Left ventricle myocardium inferior (tissue), 1 donor: ENCODE measurements at places on chromosomes 7 and 10. TPM values are rescaled to one million over a fixed set of nuclear protein-coding genes. Genes with fewer than 3 reads are reported as not detected.

- DNase-seq, result no peak
Measured at GRCh38 chr10:91597197-91597881, 35.5 kb downstream of the PPP1R3C start.

- no peak for DNase-seq
Measured at GRCh38 chr10:24340883-24341282, 131.9 kb downstream of the KIAA1217 start.

GRCh38 chr10:75115137-75115536 lies 3.7 kb downstream of the SAMD8 start:
- DNase-seq, result no peak

DNA sequence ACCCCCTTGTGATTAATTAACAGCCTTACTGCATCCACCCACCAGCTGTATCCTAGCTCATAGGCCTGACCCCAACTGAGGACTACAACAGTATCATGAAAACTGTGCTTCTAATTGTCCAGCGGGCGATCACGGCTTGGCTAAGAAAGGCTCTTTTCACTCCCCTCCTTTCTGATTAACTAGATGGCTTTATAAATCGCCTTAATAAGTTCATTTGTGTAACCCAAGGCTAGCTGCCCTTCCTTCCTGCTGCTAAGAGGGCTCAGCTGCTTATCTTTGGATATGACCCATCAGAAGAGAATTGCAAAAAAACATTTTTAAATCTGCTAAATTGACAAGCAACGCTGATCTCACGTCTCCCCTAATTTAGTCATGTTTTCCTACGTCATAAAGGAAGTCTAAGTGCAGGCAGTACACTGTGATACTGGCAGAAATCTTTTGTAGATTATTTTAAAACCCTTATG lies 163.0 kb upstream of the LAMB4 start:
- DNase-seq, result no peak

DNA sequence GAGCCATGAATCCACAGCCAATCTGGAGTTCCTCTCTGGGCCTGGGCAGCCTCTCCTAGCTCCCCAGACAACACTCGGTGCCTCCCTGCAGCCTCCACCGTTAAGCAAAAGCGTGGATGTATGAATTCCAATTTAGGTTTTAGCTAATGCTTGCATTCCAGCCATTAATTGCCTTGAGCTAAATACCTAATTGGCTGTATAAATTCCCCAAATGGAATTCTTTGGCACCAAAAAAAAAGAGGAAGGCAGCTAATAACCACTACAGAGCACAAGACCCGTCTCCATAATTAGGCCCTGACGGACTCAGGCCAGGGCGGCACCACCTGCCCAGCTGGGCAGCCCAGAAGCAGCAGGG lies 140.5 kb downstream of the PTPRN2 start:
- DNase-seq, result no peak

GRCh38 chr7:75689246-75690099 lies 49.3 kb downstream of the HIP1 start:
- no peak for DNase-seq

GRCh38 chr7:16586081-16586874 lies 59.3 kb downstream of the ANKMY2 start:
- DNase-seq, result no peak

GRCh38 chr10:71232089-71232998 lies 20.0 kb downstream of the UNC5B start:
- peak; percentile 84 for DNase-seq

DNA sequence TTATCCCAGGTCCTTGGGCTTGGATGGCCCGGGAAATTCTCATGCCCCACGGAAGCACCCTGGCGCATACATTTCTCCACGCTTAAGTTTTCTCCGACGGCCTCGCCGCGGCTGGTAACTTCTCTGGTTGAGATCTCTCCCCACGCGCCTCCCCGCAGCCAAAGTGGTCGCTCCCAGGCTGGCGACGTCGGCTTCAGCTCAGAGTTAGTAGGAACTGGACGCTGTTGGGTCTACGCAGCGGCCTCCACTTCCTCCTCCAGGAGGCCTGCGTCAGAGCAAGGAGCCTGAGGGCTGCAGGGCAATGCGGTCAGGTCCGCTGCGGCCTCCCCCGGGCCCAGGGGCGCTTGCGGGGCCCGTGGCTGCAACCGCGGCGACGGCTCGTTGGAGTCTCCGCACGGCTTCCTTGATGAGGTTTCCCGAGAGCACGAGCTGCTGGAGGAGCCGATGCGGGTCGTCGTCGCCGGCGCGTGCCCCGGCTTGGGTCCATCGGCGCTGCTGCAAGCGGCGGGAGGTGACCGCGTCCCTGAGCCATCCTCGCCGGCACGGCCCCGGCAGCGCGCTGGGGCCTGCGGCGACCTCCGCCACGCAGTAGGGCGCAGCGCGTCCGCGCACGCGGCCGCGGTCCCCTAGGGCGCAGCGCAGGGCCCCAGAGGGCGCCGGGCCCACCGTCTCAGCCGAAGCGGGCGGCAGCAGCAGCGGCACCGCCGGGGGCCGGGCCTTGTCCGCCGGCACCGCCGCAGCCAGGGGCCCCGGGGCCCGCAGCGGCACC lies 744 bp downstream of the FRAT2 start:
- peak; percentile 59 for DNase-seq

- DNase-seq, result no peak
Measured at GRCh38 chr10:103467406-103467805, 8.7 kb upstream of the CALHM1 start.

DNA sequence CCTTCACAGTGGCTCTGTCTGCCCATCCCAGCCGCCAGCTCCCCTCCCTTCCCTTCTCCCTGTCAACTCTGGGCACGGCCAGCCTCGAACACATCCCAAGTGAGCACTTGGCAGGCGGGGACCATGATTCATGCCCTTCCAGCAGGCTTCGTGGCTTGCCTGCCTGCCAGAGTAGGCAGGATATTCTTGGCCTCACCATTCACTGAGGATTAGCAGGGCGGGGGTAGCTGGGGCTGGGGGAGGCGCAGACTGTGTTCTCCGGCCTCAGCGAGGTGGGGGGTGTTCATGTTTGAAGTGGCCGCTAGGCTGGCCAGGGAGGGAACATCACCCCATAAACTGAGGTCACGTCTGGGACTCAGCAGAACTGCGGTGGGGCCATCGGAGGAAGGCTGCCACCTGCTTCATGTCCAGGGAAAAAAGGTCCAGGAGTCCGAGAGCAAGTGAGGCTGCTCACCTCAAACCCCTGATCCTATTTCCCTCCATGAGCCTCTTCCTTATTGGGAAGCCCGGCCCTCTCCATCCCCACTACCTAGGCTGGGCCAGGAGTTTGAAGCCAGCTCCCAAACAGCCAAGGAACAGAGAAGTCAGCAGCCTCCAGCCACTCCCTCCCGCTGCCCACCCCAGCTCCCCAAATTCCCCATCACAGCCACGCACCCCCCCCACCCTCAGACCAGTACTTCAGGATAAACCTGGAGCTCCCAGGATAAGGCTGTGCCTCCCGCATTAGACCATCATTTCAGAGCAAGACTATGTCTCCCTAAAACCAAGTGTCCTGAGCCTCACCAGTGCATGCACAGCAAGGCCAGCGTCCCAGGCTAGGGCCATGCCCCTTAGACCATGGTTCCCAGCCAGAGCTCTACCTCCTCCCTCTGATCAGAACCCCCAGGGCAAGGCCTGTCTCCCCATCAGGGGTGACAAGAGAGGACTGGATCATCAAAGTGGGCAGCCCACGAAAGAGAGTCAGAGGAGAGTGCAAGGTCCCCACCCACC lies 42.8 kb upstream of the RABGEF1 start:
- DNase-seq, result peak; percentile 35

GRCh38 chr7:157904866-157905570 lies 568.2 kb downstream of the DNAJB6 start:
- DNase-seq, result no peak

The WEE2 gene
- not detected for total RNA-seq

The ABI1 gene
- 29.2 TPM for total RNA-seq

The CPXM2 gene
- 4.5 TPM for total RNA-seq

The CASD1 gene
- 19.2 TPM for total RNA-seq

The JAKMIP3 gene
- 1.7 TPM for total RNA-seq
